ENCODE measurements at places on chromosomes 6 and 20.

GRCh38 chr20:36984257-36984638 is 32.7 kb upstream of the SAMHD1 start:
- no peak for DNase-seq

GRCh38 chr20:53852014-53852413 is 218.4 kb downstream of the BCAS1 start:
- DNase-seq = no peak

DNA sequence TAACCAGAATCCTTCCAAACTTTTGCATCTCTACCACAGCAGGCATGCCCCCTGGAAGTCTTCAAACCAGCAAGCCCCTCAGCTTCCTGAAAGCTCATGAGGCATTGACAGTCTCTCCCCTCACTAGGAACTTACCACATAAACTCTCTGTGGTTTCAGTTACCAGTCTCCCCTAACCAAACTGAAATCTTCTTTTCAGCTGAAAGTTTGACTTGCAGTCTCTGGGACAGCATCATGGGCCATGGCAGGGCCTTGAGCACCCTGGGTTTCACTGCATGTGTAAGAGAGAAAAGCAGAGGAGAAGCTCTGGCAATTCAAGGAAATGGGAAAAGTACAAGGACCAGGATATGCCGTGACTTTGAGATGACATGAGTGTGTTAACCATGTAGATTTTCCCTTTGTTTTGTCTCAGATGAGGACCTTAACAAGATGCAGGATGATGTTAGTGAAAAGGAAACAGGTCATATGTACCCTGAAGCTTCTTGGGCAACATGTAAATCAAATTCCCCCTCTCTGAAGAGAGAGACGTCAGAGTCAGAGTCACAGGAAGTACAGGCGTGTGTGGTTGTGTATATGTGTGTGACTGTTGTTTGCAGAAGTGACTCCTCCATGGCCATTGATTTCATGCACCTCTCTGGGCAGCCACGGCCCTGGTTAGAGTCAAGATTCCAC is 106.3 kb downstream of the TNFRSF21 start:
- no peak for DNase-seq

DNA sequence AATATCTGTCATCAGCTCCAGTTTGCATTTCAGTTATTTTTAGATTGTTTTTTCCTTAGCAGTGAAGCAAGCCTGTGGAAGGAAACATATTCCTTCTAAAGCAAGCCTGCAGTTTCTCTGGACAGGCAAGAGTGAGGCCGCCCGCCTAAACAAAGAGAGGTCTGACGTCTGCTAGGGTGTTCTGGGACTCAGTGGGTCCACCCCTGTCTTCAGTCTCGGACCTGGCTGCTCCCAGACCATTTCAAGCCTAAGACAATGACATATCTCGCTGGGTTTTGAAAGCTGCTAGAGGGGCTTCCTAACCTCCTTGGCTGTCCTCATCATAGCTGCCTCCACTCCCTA is 36.8 kb upstream of the RNF24 start:
- no peak for DNase-seq

GRCh38 chr20:50420380-50420779 is 89.8 kb upstream of the PTPN1 start:
- no peak for DNase-seq

- DNase-seq = no peak
These were observed 70.4 kb upstream of the VGLL2 start for GRCh38 chr6:117194978-117195377.

DNA sequence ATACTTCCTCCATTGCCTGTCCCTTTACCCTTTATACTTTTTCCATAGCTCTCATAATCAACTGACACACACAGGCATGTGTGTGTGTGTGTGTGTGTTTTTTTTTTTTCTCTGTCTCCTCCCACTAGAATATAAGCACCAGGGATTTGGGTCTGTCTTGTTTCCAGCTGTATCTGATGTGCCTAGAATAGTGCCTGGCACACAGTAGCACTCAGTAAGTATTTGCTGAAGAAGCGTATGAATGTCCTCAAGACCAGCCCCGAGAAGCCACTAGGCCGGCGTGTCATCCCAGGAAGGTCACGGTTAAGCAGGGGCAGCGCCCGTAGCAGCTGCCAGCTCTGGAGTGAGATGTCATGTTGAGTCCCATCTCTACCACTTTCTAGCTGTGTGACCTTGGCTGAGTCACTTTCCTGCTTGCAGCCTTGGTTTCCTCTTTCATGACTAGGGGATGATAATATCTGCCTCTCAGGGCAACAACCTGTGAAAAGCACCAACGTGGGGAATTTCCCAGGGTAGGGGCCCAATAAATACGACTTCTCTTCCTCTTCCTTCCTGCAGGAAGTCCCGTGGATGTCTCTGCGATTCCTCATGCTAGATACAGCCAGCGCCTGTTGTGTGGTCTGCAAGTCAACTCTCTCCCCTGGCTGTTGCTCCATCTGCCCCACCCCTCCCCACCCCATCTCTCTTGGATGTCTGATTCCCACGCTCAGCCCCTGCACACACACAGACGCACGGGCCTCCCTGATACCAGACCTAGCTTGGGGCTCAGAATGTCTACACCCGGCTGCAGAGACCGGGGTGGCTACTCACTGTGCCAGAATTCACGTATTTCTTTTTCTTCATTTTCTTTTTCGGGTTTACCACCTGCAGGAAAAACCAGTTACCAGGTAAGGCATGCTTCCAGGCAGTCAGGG is 58.1 kb downstream of the RAB44 start:
- DNase-seq = no peak

Data from WTC11 (cell line).